Stimulated activated CD8-positive, alpha-beta memory T cell treated with anti-CD3 and anti-CD28 coated beads, Interleukin-7, amount 100 ng/mL, for 1 hour (primary cell): ENCODE measurements at places on chromosomes 16 and 17.

DNA sequence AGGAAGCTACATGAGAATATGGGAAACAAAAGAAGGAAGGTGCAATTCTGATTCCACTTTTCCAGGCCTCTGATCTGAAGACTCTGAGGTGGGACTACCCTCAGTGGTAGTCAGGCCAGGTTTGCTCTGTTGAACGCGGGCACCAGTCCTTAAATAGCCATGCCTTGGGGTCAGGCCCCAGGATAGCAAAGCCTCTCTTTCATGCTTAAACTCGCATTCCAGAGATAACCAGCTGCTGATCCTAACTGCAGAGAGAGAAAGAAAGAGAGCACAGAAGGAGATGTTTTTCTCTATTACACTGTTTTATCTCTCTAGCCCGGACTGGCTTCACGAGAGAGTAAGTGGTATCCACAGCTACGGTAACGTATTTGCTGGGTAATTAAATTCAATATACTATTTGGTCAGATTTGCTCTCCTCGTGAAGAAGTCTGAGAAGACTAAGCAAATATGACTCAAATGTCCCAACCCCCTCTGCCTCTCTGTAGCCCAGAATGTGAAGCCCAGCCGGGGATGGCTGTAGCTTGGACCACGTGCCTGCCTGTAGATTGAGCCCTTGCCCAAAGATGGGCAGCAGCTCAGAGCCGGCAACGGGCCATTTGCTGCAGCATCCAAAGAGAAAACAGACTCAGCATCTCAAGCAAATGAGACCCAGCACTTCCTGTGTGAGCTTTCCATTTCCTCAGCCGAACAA lies 122.2 kb downstream of the SMG6 start:
- DNase-seq, result no peak

DNA sequence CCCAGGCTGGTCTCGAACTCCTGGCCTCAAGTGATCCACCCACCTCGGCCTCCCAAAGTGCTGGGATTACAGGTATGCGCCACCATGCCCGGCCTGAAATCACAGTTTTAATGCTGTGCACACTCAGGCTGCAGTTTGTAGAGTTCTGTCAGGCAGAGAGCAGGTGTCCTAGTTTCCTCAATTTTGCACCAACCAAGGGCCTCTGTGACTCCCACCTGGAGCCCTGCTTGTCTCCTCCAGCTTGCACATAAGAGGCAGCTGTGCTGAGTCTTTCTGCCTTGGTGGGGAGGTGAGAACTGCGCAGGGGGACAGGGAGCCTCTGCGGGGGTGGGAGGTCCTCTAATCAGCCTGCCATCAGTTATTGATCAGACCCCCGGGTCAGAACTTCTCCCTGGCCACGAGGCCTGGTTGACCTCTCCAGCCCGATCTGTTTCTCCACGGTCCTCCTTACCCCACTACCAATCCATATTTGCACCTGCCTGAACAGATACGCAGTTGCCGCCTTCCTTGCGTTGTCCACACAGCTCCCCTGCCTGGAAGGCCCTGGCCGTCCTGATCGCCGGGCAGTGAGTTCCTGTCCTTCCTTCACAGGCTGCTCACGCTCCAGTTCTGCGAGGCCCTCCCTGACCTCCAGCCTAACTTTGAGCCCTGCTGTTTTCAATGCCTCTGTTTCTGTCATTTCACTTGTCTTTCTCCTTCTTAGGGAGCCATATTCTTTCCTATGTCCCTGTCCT lies 48.1 kb upstream of the SIAH1 start:
- no peak for DNase-seq

DNA sequence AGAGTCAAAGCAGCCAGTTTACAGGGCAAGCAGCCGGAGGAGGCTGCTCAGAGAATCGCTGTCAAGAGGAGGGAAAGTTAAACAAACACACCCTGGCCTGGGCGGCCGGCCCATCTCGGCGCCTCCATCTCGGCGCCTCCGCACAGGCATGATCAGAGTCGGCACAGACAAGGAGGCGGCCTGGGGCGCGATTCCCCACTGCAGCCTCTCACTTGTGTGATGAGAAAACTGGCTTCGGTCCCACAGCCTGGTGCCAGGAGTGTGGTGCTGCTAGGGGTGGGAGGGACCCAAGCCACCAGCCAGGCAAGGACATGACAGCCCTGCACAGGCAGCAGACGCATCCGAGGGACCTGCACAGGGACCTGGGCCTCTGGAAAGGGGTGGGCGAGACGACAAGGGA lies 17.7 kb downstream of the SLC38A10 start:
- no peak for DNase-seq

GRCh38 chr16:72404299-72404698 lies 232.3 kb upstream of the PMFBP1 start:
- no peak for DNase-seq

DNA sequence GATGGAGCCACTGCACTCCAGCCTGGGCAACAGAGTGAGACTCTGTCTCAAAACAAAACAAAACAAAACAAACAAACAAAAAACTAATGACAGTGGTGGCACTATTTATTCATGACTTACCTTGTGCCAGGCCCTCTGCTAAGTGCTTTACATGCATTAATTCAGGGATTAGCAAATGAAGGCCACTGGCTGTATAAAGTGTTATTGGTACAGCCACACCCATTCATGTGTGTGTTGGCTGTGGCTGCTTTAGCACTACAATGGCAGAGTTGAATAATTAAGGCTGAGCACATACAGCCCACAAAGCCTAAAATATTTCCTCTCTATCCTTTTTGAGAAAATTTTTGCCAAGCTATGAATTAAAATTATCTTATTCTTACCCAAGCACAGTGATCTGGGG lies 531.8 kb upstream of the CDH5 start:
- DNase-seq, result no peak

DNA sequence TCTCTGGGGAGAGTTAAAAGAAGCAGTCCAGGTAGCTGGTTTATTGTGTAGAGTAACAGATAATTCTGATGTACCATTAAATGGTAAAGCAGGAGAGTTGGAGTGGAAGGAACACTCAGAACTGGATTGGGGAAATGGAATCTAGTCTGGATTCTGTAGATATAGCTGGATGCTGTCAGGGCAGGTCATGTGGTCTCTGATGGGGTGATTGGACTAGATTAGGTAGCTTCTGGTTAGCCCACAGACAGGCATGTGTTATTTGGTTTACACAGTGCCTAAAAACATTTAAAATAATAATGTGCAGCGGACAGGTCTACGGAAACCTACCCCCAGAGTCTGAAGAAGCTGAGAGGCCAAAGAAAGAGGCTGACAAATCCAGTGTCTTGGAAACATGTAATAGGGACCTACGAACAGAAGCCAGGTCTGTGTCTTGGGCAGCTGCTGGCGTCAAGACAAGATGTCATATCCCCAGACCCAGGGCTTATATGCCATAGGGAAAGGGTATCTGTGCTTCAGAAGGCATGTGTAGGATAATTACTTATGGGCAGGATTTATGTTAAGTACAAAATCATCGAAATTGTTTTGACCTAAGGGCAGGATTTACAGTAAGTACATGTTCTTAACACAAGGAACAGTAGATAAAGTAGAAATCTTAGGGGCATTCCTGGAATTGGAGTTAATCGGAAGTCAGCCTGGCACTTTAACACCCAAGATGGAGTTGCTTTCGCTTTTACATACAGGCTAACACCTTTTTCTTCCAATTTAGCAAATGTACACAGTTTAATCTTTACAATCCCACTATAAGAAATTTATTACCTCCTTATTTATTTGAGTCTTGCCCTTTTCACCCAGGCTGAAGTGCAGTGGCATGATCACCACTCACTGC lies 12.4 kb downstream of the LUC7L3 start:
- no peak for DNase-seq

DNA sequence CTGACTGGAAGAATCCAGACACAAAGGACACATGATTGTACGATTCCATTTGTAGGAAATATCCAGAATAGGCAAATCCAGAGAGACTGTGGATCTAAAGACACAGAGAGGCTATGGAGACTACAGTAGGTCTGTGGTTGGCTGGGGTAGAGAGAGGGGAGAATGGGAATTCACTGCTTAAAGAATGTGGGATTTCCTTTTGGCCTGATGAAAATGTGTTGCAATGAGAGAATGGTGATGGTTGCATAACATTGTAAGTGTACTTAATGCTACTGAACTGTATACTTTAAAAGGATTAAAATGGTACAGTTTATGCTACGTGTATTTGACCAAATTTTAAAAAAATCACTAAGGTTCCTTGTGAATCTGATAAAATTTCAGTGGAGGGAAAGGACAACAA lies 62.1 kb downstream of the GPRC5B start:
- no peak for DNase-seq

GRCh38 chr16:2720064-2720457 lies at the start of gene PRSS27:
TSS of gene PRSS27 (minus strand) at chr16:2720224. CDS start at chr16:2720160, 64 bp downstream.
- DNase-seq, result no peak

- no peak for DNase-seq
Observed at GRCh38 chr17:58621174-58621573, 70.7 kb downstream of the TEX14 start.

DNA sequence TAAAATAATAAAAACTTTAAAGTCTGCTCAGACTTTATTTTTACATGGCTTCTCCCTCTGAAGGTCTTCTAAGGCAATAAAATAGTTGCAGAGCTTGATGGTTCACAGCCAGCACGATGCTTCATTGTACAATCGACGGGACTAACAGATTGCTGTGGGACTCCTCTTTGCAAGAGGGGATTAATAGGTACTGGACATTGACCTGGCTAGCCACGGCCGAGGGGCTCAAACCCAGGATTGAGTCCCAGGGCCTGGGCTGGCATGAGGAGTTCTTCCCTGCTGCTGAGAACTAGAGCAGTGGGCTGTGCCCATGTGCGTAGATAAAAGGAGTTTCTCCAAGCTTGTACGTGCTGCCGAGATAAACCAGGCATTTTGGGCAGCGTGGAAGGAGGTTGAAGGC lies 23.6 kb upstream of the GAN start:
- no peak for DNase-seq

DNA sequence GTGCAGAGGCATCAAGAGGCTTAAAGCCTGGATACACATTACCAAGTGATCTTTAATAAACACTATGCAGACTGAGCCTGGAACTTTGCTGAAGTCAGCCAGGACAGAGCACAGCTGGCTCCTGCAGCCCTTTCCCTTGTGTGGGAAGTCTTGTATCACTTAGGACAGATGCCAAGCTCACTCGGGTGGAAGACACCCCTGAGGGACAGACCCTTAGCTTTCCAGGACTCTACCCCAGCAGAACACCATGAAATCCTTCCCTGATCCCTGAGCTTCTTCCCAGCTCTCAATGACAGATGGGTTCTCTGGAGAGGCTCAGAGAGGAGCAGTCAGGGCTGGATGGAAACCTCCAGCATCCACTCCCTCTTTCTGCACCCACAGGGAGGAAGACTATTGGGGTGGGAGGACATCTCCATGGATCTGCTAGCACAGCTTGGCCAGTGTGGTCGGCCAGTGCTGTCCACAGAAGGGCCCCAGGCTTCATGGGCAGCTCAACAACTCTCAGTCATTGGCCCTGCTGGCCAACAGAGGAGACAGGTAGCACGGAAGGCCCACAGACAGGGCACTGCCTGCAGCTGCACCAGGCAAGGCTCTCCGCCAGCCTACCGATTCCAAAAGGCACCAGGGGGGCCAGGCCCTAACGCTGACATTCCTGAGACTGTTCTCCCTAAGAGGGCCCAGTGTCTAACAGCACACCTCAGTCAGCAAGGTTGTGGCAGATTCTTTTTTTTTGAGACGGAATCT lies 15.9 kb downstream of the RAB5C start:
- DNase-seq, result no peak

DNA sequence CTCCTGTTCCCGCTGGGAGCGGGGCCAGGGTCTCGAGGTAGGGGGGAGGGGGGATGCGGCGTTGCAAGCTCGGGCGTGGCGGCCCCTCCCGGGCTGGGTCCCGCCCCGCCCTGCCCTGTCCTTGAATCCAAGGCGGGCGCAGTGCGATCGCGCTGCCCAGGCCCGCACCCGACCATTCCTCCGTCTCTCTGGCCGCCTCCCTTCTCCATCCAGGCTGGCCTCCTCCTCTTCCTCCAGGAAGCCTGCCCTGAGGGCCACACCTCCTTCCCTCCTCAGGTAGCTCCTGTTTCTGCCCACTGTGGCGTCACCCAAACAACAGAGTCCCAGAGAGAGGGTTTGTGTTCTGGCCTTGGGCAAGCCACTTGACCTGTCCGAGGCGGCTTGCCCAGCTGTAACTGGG lies 43.0 kb upstream of the TAC4 start:
- DNase-seq, result no peak

DNA sequence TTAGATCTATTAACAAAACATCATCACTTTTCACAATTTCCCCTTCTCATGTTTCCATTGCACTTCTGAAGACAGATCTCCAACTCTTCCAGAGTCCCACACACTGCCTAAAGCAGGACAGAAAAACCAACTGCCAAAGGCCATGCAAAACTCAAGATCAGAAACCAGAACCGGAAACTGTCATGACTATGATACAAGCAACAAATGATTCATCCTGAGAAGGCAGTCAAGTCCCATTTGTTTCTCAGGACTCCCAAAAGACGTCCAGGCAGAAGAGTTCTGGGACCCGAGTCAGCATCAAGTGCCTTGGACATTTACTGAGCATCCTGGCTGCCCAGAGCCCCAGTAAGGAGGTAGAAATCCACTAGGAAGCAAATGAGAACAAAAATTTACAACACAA lies 38.8 kb downstream of the ERN1 start:
- DNase-seq, result no peak

DNA sequence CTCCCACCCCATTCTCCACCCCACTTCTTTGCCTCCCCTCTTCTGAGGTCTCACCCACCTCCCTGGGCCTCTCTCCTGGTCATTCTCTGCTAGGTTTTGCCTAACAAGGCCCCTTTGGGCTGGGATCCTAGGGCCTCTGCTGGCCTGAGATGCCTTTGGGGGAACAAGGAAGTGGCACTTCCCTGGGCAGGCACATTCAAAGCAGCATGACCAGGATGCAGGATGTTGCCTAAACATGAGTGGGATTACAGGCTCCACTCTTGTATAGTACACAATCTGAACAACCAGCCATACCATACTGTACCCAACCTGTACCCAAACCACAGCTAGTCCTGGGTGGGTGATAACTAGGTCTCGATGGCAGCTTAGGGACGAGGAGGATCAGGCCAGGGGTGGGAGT lies 9.0 kb downstream of the GALK1 start:
- no peak for DNase-seq

DNA sequence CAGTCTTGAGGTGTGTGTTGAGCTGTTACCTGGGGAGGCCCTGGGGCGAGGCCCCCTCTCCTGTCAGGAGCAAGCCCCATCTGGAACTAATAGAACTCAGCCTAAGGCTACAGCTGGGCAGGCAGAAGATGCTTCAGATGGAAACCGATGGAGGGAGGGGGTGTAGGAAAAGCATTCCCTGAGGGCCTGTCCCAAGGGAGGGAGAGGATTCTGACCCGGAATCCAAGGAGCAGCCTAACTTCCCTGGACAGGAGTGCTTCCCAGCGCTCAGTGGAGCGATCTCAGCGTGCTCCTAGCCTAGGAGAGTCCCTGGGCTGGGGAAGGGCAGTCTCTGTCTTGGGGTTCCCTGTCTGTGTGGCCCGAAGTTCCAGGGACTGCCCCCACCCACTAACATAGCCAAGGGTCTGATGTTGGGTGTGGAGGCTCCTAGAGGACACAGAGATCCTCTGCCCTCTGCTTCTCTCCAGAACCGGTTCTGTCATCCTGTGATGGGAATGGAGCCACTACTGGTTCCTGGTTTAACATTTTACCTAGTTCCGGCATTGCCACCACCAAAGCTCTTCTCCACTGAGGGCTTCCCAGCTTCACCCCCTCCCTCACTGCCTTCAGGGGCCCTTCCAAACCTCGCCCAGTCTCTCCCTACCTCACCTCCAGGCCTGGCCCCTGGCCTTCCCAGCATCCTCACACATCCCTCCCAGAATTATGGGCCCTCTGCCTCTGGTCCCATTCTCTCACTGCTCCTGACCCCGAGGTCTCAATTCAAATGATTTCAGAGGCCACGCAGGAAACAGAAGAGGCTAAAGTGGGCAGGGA lies 58.7 kb downstream of the RTN4RL1 start:
- no peak for DNase-seq
